Iris pigment epithelial cell (primary cell): ENCODE measurements at places on chromosomes 11 and 22.

- no peak for DNase-seq
Observed at GRCh38 chr11:86464509-86465221, 90.0 kb downstream of the CCDC81 start.

DNA sequence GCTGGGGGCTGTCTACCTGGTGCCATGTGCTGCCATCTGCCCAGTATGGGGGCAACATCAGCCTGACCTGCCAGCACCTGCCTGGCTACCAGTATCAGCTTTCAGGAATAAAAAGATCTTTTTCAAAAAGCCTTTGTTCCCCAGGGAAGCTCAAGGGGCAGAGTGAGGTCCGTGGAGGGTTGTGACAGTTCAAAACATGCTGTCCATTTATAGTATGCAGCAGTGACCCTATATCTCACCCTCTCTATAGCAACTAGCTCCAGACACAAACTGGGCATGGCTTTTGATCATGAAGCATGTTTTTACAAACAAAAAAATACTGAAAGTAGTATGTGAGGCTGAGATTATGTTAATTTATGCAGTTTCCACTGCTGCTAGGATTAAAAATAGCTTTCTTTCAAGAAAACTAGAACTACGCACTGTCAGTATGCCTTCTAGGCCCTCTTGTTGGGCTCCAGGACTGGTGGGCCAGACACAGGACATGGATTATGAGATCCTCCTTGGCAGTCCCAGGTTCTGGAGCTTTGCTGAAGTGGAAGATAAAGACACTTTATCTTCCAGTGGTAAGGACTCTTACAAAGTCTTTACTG, 23.4 kb downstream of the NAV2 start:
- no peak for DNase-seq

DNA sequence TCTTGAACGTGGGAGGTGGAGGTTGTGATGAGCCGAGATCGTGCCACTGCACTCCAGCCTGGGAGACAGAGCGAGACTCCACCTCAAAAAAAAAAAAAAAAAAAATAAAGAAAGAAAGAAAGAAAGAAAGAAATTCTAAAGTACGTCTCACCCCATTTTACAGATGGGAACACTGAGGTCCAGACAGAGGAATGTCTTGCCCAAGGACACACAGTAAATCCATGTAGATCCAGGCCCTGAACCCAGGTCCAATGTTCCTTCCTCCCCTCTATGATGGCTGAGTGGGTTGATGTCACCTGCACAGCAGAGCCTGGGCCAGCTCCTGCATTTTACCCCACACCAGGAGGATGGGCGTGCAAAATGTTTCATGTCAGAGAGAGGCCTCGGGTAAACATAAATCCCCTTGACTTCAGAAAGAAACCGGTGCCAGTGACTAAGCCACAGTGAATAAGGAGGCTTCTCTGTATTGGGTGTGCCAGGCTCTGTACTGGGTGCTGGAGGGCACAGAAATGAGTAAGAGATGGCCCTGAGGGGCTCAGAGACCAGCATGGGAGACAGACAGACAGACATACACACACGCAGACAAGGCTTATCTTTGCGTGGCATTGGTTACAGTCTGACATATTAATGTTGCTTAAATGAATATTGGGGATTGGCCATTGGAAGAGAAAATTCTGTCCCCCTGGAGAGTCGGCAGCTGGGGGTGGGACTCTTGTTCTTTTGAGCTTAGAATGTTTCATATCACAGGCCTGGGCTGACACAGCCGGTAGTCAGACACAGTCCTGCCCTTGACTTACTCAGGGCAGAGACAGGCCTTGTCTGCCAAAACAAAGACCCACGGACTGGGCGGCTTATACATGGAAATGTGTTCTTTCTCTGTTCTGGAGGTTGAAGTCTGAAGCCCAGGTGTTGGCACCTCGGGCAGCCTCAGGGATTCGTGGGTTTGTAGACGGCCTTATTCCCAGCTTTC, 105.4 kb downstream of the MIAT start:
- no peak for DNase-seq

GRCh38 chr11:117761993-117762392, 35.0 kb downstream of the DSCAML1 start:
- DNase-seq, result no peak

DNA sequence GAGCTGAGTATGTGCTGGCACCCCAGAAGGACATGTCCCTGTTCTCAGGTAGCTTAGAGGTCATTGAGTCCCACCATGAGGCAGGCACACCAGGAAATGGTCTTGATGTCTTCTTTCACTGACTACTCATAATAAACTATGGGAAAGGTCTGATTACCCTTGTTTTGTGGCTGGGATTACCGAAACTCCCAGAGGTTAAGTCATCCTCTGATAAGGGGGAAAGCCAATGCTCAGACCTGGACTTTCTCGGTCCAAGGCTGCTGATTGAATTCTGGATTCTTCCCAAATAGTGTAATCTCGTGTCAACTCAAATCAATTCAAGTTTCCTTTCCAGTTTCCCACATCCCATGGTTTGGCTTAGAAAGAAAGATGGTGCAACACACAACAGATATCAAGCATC, 3.7 kb upstream of the CD44 start:
- no peak for DNase-seq

GRCh38 chr11:75174781-75175370, 24.0 kb downstream of the SLCO2B1 start:
- DNase-seq, result peak; percentile 70

DNA sequence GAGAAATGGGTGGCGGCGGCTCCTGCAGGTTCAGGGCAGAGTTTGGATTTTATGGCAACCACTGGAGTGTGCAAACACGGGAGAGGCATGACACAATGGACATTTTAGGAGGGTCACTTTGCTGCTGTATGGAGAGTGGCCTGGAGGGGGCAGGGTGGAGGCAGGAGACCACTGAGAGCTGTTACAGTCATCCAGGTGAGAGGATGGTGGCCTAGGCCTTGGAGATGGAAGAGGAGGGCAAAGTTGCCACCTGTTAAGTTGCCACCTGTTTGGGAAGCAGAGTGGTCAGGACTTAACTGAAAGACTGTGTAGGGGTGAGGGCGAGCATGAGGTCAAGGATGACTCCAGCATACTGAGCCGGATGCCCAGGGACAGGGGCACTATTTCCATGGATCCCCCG, 2.3 kb upstream of the RAD9A start:
- DNase-seq, result no peak

DNA sequence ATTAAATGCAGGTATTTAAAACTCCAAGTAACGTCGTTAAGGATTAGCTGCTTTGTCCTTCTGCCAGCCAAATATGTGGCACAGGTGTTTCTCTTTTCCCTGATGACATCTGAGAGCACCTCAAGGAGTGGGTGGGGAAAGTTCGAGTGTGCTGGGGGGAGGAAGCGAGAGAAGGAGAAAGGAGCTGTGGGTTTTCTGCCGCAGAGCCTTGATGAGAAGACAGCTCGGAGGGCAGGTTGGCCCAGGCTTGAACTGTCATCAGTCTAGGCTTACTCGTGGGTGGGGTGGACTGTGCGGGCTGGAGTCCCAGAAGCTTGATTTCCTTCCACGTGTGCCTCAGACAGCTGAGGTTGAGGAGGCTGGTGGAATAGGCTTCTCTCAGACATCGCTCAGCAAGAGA, 15.2 kb upstream of the SORL1-AS1 start:
- no peak for DNase-seq

DNA sequence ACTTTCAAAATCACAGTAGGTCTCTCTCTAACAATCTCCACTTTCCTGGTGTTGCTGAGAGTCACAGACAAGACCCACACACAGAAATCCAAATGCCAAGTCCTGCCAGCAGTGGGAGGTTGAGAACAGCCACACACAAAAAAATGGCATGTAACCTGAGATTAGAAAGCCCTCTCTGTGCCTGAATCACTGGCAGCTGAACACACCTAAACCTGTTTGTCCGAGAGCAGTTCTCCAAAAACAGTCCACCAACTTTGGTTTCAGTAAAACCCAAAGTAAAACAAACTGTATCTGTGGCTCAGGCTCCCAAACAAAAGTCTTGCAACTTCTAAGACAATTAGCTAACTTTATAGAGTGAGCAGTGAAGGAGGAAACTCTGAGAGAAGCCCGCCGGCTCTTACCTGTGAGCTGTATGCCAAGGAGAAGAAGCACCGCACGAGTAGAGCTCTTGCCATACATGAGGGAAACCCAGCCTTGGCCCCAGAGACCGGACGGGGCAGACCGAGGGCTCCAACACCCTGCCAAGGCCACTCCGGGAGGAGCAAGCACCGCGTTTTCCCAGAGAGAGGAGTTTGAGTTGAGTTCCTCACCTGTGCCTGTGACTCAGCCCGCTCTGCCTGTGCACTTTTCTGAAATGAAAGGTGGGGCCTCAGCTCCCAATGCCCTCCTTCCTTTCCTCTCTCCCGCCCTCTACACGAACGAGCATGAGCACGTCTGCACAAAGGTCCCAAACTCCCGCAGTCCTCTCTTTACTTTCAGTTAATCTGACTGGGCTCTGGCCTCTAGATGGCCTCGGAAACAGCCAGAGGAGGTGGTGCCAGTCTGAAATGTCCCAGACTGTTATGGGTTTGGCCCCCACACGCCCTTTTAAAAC, at the start of gene MPZL2:
TSS of gene MPZL2 (minus strand) at position 603 of the 874 bp plus-strand sequence. CDS start at position 459, 144 bp downstream.
- no peak for DNase-seq

GRCh38 chr11:128627666-128628324, 40.4 kb upstream of the ETS1 start:
- DNase-seq, result no peak

DNA sequence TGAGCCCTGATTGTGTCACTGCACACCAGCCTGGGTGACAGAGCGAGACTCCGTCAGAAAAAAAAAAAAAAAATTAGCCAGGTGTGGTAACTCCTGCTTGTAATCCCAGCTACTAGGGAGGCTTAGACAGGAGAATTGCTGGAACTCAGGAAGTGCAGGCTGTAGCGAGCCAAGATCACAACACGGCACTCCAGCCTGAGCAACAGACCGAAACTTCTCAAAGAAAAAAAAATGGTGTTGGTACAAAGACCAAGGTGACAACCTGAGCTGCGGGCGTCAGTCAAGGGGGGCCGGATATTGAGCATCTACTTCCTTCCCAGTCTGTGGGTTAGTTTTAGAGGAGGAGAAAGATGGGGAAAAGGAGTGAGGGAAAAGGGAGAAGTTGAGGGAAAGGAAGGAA, 48.5 kb upstream of the HSPA8 start:
- DNase-seq, result no peak

DNA sequence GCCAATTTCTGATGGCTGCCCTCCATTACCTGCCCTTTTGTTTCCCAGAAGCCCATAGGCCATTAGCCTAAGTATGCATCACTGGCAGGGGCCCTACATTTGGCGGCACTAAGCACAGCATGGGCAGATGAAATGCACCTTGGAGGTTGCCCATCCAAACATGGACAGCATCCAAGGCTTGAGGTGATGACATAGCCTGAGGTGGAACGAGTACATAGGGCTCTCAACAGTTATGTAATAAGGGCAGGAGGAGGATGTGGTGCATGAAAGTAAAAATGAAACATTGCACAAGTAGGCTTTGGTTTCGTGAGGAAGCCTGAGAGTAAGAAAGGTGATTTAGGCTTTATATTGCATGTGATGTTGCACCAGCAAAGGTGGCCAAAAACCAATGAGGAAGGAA, 148.1 kb downstream of the FAM76B start:
- no peak for DNase-seq

- no peak for DNase-seq
Observed at GRCh38 chr22:49392841-49393510, 434.7 kb downstream of the BRD1 start.

DNA sequence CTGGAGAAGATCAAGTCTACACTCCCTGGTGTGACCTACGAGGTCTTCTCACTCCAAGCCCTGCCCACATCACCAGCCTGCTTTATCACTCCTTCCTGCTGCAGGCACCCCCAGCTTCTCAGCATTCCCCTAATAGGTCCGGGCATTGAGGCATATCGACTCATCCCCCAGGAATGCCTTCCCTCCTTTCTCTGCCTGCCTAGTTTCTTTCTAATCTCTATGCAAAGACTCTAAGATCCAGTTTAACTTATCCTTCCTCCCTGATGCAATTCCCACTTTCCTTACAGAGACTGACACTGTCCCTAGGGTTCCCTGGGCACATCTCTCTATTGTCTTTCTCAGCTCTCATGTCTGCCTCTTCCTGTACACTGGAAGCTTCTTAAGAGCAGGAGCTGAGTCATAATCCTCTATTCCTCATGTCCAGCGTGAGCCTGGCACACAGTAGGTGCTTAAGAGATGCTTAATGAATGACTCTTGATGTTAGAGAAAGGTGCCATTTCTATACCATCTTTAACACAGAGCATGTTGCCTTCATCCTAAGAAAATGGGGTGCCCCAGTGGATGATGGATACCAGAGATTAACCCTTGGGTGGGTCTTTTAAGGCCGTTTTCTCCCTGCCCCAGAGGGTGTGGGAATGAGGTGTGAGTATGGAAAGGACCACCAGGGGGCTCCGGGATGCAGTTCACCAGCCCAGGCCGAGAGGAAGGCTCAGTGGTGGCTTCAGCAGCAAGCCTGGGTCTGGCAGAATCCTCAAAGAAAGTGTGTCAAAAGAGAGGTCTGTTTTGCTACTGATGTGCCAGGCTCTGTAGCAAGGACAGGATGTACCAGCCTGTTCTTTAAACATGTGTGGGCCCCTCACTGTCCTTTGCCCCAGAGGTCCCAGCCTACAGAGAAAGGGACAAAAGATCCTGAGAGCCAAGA, 34.7 kb downstream of the PARVA start:
- peak; percentile 79 for DNase-seq

GRCh38 chr11:17960091-17960490, 52.8 kb downstream of the SERGEF start:
- no peak for DNase-seq

DNA sequence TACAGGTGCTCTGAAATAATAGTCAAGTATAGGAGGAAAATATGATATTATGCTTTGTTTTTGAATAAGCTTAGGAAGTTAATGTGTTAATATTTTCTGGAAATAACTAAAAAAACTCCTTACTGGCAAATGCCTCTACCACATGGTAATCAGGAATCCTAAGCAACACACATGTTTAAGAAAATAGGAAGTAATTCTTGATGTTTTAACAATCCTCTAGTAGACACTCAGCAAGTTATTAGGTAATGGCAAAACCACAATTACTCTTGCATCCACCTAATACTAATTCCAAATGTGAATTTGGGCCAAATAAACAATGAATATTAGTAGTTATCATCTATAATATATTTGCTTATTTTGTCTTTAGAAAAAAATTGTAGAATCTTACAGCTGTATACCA, 53.6 kb downstream of the SLC35F2 start:
- no peak for DNase-seq

DNA sequence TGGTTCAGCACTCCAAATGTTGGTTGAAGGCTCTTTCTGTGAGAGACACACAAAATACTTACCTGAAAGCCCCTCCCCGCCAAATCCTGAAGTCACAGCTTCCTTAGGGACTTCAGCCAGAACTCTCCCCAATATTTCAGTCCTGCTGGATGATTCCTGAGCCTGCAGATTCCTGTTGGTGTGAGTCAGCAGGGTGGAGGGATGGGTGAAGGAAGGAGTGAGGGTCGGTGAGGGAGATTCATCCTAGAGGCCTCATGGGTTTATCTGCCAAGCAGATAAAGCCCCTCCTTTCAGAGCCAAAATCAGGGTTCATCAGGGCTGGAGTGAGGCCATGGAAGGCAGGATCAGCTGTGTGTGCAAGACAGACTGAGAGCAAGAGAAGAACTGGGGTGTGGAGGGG, 37.9 kb downstream of the SMIM38 start:
- no peak for DNase-seq
